ENCODE measurements at places on chromosomes 3 and 15.

GRCh38 chr3:167743799-167744198 is 8.3 kb downstream of the SERPINI1 start:
- no peak for DNase-seq

DNA sequence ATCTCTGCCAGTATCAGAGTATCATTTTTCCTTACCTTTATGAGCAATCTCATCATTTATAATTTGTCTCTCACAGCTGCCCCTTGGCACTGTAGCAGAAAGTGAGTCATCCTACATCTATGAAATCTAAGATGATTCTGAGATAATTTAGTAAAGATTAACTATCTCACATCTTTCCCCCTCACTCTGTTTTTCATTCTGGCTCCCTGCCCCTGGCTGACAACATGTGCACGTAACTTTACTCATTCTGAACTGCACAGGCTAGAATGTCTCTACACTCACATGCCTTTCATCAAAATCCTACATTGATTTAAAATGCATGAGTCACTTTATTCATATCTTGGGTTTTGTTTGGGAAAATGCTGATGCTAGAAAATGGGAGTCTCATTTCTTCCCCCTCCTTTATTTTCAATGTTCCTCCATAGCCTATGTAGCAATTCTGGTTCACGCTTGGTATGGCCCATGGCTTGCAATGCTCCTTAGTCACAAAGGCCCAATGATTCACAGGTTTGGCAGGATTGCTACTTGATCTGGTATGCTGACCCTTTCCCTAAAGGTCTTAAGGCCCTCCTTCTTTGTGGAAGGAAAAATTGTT is 838.5 kb downstream of the TUSC7 start:
- no peak for DNase-seq

- DNase-seq: no peak
These were observed 9.3 kb downstream of the DISP2 start for GRCh38 chr15:40367371-40367685.

DNA sequence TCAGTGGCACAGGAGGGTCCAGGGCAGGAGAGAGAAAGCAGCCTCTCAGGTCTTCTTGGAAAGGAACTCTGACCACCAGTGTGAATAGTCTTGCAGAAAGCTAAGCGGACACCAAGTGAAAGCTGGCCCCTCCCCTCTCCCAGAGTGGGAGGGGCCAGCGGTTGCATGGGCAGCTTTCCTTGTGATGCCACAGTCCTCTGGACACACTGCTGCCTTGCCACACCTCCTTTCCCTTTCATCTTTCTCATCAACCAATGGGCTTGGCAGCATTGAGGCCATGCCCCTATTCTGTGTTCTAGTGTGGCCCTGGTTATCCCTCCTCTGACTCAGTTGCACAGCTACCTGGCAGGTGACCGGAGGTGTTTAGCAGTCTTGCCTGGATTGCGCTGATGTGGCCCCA is 49.7 kb upstream of the GOLGA6B start:
- no peak for DNase-seq

DNA sequence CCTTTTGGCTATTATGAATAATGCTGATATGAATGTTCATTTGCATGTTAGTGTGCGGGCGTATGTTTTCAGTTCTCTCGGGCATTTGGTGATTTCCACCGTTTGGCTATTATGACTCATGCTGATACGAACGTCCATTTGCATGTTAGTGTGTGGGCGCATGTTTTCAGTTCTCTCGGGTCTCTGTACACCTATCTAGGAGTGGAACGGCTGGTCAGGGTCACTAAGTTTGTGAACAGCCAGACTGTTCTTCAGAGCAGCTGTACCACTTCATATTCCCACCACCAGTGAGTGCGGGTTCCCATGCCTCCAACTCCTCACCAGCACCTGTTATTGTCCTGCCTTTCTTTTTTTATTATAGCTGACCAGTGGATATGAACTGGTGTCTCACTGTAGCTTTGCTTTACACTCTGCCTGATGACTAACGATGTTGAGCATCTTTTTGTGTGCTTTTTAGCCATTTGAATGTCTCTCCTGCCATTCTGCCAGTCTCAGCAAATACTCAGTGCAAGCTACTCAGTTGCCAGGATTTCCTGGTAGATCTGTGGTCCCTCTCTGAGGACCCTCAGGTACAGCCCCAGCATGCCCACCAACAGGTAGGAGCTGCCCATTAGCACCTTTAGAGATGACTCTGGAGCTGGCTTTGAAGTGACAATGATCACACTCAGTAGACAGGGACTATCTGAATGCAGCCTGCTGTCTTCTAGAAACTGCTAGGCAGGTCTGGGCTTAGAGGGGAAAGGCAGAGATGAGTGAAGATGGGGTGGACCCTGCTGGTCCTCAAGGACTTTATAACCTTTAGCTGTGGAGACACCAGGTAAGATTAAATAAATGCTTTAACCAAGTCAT is 141.1 kb downstream of the XXYLT1 start:
- DNase-seq: no peak

DNA sequence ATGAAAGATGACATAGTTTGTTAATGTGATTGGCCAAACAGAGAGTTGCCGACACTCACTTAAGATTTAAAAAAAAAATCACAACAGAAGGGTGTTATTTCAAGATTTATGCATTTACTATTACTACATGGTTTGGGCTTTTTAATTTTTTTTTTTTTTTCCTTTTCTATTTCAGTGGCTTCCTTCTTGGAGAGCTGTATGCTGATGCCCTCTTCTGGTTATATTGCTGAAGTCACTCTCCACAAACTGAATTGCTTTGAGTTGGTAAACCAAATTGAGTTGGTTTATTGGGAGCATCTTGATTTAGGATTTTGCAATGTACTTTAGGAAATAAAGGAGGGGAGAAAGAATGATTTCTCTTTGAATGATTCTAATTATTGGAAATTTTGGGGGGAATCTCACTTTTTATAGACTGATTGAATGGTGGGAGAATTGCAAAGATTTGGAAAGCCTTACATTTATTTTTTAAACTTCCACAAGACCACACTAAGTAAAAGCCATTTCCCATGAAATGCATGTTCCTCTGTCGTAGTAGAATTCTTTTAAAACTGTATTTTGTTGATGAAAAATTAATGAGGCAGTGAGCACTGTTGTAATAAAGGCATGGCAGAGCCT is 186.6 kb upstream of the FEZF2 start:
- no peak for DNase-seq

DNA sequence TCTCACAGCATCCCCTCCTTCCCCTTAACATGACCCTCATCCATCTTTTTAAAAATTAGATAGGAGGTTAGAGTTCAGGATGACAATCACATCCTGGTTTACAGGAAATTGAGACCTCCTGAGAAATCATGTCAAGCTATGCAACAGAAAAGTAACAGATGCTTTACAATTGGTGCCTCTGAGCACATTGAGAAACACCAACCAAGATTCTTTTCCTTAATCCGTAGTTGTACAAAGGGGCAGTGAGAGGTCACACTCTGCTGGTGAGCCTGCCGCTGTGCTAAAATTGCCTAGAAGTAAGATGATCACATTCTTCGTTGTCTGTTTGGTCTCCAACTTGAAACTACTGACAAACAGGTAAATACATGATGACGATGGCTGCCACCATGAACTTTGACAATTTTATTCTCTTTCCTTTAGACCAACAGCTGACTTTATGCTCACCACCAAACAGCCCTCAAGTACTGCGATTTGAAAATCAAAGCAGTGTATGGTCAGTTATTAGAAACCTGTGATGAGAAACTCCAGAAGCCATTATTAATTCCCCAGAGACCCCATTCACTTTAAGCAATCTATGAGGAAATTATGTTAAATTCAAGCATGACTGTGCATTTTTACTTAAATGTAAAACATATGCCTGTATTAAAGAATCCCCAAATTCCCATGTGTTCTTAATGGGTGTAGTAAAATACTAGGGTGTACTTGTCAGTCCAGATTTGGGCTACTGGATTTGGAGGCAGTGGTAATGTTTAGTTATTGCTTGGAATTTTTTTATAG is 210.7 kb upstream of the UBE2E1 start:
- no peak for DNase-seq

GRCh38 chr3:43478118-43478785 is 143.6 kb downstream of the ANO10 start:
- no peak for DNase-seq

GRCh38 chr3:156251424-156251823 is 131.0 kb downstream of the KCNAB1 start:
- DNase-seq: no peak

GRCh38 chr3:55654123-55654760 is 167.1 kb upstream of the WNT5A start:
- no peak for DNase-seq

Measured in stimulated activated CD8-positive, alpha-beta memory T cell treated with anti-CD3 and anti-CD28 coated beads, Interleukin-15, amount 100 ng/mL, for 1 hour (primary cell).